ENCODE measurements at places on chromosomes 3 and 15.
A peak's percentile ranks its signal among the peaks of the same experiment; 100 is the strongest.

GRCh38 chr15:89340573-89340972, 5.9 kb upstream of the POLG start:
- DNase-seq = no peak

DNA sequence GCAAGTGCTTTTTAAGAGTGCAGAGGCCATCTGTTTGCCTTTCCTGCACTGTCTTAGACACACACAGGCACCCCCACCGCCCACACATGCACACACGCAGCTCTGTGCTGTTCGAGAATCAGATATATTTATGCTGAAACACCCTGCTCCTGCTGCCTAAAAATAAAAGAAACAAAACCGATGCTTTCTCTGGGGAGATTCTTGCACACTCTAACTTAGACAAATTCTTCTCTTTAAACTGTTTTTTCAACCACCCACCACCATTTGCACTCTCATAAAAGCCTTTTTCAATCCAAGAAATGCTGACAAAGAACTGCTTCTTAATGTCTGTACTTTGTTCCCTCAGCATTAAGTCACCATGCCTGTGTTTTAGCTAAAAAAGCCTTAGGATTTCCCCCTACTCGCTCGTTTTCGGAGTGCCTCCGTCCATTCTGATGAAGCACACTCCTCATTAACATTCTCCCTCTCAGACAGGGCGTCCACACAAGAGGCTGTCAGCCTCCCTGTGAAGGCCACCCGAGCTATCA, 26.2 kb downstream of the SLC12A8 start:
- peak; percentile 45 for DNase-seq

- no peak for DNase-seq
Measured at GRCh38 chr15:31267161-31268107, 59.2 kb upstream of the KLF13 start.

GRCh38 chr15:101523560-101523940, 34.0 kb upstream of the PCSK6 start:
- DNase-seq = no peak

GRCh38 chr15:67156426-67156825, 91.0 kb downstream of the SMAD3 start:
- no peak for DNase-seq

DNA sequence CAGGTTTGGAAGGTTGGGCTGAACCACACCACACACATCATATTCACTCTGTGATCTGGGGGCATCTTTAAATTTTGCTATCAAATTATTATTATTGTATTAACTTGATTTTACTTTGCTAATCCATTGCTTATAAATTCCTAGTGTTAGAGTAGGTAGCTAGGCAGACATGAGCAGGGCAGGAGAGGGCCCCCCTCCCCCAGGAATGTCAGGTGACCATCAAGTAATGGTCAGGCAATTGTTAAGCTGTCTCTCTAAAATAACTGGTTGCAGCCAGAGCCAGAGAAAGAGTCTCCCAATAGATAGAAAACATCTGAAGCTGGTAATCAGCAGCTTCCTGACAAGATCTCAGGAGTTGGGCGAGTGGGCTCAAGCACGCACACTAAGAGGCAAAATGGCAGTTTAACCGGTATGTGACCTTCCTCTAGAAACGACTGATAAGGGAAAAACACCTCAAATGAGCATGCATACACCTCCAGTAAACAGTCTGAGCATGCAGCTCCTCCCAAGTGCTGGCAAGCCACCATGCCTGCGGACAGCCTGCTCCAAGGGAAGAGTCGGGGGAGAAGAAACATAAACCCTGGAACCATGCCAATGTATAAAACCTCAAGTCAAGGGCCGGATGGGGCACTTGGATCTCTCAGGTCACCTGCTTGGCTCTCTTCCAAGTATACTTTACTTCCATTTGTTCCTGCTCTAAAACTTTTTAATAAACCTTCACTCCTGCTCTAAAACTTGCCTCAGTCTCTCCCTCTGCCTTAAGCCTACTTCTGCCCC, 3.1 kb upstream of the CXCR6 start:
- no peak for DNase-seq

DNA sequence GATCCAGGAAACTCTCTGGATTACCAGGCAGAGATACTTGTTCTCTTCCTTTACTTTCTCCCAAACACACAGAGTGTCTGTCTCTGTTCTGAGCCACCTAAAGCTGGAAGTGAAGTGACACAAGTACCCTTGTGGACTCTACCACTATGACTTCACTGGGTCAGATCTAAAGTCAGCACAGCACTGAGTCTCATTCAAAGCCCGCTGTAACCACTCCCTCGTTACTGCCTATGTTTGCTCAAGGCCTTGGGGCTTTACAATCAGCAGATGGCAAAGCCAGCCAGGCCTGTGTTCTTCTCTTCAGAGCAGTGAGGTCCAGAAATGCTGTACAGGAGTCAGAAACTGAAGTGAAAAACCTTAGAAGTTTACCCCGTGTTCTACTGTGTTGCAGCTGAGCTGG, 588.3 kb upstream of the SEMA6D start:
- DNase-seq = no peak

GRCh38 chr3:61580982-61581643, 19.7 kb downstream of the PTPRG start:
- DNase-seq = no peak

GRCh38 chr3:54966979-54967378, 39.1 kb upstream of the LRTM1 start:
- DNase-seq = no peak

DNA sequence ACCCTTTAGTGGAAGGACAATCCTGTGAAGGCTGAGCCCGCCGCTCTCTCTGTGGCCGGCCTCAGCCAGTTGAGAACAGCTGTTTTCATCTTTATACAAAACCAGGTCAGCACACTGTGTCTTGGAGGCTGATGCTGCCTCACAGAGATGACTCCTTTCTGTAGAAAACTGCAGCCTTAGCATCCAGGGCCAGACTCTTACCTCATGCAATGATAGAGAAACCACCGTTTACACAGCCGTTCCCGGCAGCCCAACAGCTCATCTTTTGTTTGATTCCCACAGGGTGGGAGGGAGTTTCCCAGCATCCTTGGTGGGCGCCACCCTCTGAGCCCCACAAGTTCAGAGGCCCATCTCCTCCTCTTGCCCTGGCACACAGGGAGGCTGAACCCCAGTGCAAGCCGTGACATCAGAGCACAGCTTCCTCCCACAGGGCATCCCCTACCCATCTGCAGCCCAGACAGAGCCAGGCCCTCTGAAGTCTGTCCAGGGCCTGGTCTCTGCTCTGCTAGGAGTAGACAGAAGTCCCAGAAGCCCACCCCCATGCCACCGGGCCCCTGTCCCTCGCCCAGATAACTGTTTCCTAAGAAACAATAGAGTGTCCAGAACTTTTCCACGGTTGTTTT, 105.0 kb downstream of the LRRK1 start:
- DNase-seq = peak; percentile 47

Measured in fibroblast of skin of abdomen (primary cell).